Muscle of leg (tissue), 16 donors: ENCODE measurements at places on chromosomes 5 and 9. TPM values are rescaled to one million over a fixed set of nuclear protein-coding genes. Genes with fewer than 3 reads are reported as not detected.

DNA sequence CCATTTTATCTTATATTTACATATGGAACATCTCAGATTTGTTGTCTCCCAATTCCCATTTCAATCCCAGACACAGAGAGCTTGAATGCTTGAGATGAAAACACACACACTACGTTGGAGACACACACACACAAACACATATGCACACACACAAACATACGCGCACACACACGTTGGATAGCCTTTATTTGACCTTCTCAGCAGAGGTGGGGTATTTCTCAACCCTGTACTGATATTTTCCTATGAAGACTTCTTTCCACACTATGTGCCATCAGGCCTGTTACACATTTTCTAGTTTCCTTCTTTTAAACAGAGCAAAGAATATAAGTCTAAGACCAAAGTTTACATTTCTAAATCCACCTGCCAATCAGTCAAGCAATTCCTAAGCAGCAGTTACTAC, 291.0 kb downstream of the TAF11L14 start:
- peak; percentile 65 for DNase-seq

GRCh38 chr9:35035851-35036701, 36.3 kb downstream of the VCP start:
- peak; percentile 53 for DNase-seq

DNA sequence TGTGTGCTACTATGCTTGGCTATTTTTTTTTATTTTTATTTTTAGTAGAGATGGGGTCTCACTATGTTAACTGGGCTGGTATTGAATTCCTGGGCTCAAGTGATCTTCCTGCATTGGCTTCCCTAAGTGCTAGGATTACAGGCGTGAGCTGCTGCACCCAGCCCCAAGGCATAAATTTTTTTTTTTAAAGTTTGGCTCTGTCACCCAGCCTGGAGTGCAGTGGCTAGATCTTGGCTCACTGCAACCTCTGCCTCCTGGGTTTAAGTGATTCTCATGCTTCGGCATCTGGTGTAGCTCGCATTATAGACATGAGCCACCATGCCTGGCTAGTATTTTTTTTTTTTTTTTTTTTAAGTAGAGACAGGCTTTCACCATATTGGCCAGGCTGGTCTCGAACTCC, 70.3 kb downstream of the RAB24 start:
- DNase-seq, result peak; percentile 14

- no peak for DNase-seq
Observed at GRCh38 chr9:136036050-136036449, 59.0 kb downstream of the NACC2 start.

Gene DNAJC18
- 23.1 TPM for polyA plus RNA-seq

Gene SH3PXD2B
- polyA plus RNA-seq, result 44.0 TPM

Gene RNF38
- 20.9 TPM for polyA plus RNA-seq

Gene PCDHB10
- polyA plus RNA-seq, result 4.1 TPM

Gene LCN12
- 1.5 TPM for polyA plus RNA-seq
